ENCODE measurements at places on chromosomes 7 and 10. TPM values are rescaled to one million over a fixed set of nuclear protein-coding genes. Genes with fewer than 3 reads are reported as not detected.

Gene DDIT4
- total RNA-seq = 372 TPM

Gene SMURF1
- 25.5 TPM for total RNA-seq

Gene SLC13A1
- not detected for total RNA-seq

Gene AKR1C8
- total RNA-seq = not detected

Gene SYT15B
- 1.5 TPM for total RNA-seq

Gene PRRT4
- not detected for total RNA-seq

Gene VTI1A
- 33.9 TPM for total RNA-seq

Gene C10orf53
- total RNA-seq = not detected

Gene ADAMTS14
- 3.6 TPM for total RNA-seq

Gene AS3MT
- 5.3 TPM for total RNA-seq

Gene SLC16A12
- not detected for total RNA-seq

Gene AKR1C1
- 6.8 TPM for total RNA-seq

Gene FEZF1
- total RNA-seq = not detected
